Hematopoietic multipotent progenitor cell treated with erythropoietin and hydrocortisone succinate and interleukin-3 and kit ligand, for 8 days (in vitro differentiated cells): ENCODE measurements at places on chromosomes 3 and 15.

GRCh38 chr3:100045696-100046095 is 68.6 kb downstream of the FILIP1L start:
- no peak for DNase-seq

DNA sequence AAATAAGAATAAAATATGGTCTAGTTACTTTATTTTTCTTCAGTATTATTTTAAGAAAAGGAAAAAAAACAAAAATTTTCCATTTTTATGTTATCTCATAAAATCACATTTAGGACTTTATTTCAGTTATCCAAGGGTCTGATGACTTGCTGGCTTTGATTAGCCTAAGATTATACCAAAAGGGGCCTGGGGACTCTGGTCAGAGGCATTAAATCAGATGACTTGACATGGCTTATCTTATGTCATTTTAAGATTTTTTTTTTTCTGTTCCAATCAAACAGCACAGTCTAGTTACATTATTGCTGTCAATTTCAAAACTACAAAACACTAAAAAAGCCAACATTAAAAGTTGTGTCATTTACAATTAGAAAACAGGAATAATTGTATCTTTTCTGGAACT is 725.4 kb upstream of the NR2F2 start:
- no peak for DNase-seq

DNA sequence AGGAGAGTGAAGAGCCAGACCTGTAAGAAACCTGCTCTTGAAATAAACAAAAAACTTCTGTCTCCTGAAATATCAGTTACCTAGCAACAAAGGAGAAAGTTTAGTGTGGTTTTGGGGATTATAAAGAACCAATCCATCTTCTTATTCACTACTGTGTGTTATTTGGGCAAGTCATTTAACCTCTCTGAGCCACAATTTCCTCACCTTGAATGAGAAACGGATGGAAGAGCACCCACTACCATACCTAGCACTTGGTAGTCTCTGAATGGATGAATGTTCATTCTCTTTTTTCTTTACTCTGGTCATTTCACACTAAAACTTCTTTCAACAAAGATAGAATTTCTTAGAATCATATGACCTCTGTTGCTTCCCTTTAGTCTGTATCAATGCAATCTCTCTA is 45.2 kb downstream of the PTPN9 start:
- DNase-seq = no peak

- no peak for DNase-seq
Observed at GRCh38 chr3:45816544-45816943, 20.2 kb upstream of the SLC6A20 start.

DNA sequence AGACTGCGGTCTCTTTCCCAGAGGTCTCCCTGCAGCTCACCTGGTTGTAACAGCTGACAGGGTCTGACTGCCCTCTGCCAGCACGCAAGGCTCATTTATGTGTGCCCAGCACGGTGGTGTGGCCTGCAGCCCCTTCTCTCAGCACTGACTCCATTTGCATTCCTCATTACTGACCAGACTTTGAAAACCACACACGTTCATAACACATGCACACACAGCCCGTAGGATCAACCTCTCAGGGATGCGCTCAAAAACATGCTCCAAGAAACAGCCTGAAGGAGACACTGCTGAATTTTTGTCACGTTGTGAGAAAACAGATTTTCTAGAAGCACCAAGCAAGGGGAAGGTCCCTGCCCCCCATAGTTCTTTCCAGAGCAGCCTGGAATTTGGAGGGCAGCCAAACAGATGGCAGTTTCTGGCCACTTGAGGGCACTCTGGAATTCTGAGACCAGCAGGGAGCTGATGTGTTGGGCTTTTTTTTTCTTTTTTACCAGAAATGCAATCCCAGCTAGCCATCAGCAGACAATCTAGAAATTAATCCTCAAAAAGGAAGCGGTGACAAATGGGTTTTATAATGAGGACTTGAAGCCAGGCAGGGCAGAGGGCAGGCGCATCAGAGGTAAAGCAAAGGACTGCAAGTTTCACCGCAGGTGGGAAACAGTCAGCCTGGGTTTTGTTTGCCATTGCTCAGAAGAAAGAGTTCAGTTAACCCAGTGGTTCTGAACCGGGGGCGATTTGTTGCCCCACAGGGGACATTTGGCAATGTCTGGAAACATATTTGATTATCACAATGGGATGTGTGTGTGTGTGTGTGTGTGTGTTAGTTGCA is 170.5 kb upstream of the PROK2 start:
- DNase-seq = peak; percentile 78

DNA sequence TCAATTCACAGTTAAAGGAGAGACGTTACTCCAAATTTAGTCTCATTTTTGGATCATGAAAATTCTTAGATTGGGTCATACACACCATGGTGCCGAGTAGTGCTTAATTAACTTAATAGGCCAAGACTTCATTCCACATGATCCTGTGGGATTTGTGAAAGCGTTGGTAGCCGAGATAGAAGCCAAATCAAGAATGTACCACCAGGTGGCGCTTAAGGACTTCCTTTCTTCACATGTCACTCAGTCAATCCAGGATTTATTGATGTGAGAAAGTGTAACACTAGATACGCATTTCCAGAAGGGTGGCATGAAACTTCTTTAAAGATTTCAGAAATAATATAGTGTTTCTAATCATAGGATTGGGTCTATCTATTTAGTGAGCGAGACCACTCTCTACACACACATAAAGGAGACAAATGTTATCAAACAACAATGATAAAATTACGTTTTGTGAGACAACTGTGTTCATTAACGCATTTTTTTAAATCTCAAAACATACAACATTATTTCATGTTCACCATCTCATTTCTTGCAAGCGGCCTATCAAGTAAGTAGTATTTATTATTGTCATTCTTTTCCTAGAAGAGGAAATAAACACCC is 436.1 kb downstream of the CHL1 start:
- peak; percentile 53 for DNase-seq

DNA sequence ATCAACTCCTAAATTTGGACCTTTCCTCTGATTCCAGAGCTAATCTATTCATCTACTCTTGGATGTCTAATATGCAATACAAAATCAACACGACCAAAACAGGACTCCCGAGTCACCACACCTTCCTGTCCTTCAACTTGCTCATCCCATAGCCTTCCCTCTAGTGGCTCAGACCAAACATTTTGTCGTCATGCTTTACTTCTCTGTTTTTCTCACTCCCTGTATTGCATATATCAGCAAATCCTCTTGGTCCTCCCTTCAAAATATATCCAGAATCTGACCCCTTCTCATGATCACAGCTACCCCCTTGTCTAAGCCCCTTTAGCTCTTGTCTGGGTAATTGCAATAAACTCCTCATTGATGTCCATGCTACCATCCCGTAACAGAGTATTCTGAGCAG is 30.5 kb upstream of the DCP1A start:
- no peak for DNase-seq

DNA sequence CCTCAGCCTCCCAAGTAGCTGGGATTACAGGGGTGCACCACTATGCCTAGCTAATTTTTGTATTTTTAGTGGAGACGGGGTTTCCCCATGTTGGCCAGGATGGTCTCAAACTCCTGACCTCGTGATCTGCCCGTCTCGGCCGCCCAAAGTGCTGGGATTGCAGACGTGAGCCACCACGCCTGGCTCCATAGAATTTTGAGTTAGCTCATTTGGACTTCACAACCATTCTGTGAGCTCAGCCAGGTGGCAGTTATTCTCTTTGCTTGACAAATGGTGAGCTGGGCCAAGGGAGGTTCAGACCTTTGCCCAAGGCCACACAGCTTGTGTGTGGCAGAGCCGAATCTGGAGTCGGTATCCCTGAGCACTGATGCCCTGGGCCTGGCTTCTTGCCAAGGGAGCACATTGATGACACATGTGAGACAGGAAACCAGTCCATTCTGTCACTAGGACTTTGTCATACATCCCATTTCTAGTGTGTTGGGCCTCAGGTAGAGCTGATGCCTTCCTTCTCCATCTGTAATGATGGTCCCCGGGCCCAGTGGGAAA is 17.6 kb downstream of the PODXL2 start:
- DNase-seq = no peak

GRCh38 chr3:172291650-172292049 is 156.6 kb downstream of the GHSR start:
- no peak for DNase-seq

DNA sequence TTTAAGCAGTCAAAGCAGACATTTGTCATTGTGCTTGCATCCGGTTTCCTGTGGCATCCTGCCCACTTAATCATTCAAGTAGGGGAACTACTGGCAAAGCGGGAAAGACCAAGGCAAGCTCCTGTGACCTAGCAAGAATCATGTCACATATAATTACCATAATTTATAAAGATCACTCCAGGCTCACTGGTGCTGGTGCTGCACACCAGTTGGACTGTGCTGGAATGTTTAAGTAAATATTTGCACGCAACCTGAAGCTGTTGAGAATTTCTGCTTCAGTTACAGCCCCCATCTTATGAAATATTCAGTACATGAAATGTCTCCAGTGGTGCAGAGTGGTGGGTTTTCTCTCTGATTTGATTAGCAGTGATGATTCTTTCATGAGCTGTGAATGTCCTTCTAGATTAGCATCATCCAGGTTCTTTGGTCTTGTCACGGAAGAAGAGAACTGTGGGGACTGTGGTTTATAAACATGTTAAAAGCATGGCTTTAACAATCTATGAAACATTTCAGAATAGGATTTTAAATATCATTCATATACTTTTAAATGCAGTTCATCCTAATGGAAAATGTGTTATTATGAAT is 621.3 kb upstream of the EPHA6 start:
- no peak for DNase-seq

DNA sequence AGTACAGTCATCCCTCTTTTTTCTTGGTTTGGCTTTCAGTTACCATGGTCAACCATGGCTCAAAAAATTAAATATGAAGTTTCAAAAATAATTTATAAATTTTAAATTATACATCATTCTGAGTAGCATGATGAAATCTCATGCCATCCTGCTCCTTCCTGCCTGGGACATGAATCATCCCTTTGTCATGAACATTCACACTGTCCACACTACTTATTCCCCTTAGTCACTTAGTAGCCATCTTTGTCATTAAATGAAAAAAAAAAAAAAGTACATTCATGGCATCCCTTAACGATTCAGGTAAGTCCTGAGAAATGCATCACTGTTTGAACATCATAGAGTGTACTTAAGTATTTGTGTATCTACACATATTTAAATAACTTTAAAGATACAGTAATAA is 1046.3 kb downstream of the ROBO2 start:
- no peak for DNase-seq

GRCh38 chr15:59366333-59367021 is 6.2 kb downstream of the MYO1E start:
- no peak for DNase-seq

DNA sequence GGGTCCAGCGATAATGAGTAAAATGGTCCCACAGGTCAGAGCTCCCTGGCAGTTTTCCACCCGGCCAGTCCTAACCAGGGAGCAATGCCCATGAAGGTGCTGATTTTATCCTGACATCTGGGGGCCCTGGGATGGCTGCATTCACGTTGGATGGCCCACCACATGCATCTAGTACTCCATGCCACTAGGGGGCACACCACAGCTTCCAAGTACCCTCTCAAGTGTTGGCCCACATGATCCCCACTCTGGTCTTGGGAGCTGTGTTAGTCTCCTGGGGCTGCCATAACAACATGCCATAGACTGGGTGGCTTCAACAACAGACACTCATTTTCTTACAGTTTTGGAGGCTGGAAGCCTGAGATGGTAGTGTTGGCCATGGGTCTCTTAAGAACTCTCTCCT is 225.5 kb downstream of the SLCO3A1 start:
- peak; percentile 44 for DNase-seq

DNA sequence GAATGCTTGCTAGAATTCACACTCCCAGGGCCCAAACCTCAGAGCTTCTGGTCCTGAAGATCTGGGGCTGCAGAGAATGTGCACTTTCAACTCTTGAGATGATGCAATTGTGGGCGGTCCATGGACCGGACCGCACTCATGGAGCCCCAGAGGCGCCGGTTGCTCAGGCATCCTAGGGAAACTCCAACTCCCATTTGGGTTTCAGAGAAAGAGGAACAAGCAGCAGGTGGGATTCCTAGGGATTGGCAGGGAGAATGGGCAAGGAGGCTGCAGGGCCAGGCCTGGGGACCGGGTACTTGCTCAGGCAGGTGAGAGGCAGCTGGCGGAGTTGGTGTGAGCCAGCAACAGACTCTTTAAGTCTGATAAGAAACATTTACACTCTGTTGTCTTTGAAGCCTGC is 3.5 kb downstream of the NOX5 start:
- DNase-seq = no peak

GRCh38 chr3:46485779-46486175 is 12.0 kb upstream of the RTP3 start:
- DNase-seq = no peak

DNA sequence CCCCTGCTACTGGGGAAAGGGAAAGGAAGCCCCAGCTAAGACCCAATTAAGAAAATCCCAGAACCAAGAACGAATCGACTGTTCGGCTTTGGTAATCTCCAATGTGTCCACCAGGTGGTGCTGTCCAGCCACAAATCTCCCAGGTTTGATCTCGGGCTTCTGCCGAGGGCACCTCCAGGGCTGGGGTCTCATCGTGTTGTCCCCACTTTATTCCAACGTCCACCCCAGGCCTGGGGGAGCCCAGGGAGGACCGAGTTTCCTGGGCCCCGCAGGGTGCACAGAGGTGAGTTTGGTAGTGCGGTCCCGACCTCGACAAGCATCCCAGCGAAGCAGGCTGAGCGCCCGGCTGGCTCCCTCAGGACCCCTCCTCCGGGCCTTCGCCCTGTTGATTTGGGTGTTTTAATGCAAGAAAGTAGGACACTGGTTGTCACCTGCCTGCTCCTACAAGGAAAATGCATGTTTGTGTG is 185.1 kb downstream of the GOLGA6L6 start:
- peak; percentile 59 for DNase-seq

DNA sequence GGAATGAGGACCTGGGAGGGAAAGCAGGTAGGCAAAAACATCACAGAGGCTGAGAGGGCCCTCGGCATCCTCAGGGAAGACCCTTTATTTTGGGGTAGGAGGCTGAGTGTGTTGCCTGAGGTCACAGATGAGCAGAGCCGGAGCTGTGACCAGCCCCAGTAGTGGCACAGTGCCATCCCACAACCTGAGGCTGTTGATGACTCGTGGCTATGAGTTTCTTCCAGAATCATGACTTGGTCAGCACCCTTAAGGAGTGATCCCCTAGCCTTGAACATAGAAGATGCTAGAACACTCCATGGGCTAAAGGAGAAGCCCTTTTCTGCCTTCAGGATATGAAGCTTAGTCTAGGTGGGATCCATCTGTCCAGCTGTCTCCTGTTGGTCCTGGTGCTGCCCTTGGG is 19.5 kb upstream of the CXCR6 start:
- peak; percentile 14 for DNase-seq

- DNase-seq = peak; percentile 65
Observed at GRCh38 chr15:75360391-75360790, 8.0 kb downstream of the MAN2C1 start.

DNA sequence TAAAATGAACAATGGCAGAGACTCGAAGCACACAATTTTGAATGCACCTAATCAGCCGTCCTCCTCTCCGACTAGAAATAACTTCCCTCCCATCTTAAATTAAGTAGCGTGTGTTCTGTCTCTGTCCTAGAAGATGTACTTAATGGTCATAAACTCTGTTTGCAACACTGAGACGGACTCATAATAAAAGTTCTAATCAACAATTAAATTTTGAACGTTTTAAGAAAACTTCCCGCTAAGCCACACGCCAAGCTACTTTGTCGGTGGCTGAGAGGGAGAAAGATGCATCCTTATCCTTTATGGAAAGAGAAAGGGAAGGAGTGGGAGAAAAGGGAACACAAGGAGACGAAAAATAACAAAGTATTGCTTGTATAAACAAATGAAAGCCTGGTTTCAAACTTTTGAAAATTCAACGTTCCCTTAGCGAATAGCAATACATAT is 989 bp downstream of the GNB4 start:
- DNase-seq = peak; percentile 56
